ENCODE measurements at places on chromosomes 7 and 10.

DNA sequence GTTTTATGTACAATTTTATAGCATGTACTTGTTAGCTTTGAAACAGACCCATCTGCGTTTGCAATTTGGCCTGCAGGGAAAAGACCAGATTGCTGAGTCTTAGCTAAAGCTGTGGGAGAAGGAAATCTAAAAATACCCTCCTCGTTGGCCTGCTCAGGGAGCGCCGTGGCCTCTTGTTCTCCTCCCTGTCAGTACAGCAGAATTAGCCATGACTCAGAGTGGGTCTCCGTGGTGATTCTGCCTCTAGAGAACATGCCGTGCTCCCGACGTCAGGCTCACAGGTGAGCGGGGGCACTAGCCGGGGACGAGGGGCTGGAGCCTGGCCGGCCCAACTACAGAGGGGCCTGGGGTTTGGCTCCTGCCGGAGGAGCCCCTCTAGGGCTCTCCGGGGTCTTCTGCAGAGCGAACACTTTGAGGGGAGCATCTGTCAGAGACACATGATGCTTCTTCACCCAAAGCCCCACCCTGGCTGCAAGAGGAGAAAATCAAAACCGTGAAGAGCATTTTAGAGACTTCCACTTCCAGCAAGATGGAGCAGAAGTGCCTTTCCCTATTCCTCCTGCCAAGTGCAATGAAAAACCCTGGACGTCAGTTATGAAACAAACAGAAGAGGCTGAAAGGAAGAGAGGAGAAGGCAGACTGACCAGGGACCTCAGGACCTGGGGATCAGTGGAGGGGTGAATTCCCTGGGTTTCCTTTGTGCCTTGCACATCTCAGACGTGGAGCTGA is 98.9 kb downstream of the LHPP start:
- no peak for DNase-seq

- no peak for DNase-seq
These were observed 570 bp downstream of the BMS1 start for GRCh38 chr10:42783181-42783549.

DNA sequence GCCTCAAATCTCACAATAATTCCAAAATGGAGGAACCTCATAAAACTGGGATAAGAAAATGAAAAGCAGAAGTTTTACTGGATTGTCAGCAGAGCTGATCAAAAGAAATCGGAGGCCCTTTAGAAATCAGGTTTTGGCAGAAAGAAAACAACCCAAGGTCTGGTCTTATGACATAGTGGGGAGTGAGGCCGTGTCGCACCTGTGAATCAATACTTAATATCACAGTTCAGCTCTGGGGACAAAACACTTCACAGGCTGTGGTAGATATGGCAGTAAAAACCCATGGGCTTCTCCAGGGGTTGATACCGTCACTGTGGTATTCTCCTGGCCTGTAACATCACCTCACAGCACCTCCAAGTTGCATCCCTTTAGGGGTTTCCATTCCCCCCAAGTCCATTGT is 6.5 kb upstream of the MALSU1 start:
- no peak for DNase-seq

DNA sequence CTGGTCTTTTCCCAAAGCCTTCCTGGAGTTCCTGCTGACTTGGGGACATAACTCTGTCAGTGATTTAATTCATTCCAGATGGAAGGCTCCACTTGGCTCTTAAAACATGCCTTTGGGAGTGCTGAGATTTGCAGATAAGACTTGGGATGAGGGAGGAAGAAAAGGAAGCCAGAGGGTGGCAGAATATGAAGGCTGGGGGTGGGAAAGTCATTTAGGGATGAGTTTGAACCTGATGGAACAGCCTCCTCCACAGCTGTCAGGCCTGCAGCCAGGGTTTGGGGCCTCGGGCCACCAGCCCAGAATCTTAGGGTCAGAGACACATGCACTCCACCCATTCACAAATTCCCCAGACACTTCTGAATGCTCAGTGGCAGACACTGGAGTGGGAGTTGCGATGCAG is 28.4 kb upstream of the EIF5AL1 start:
- no peak for DNase-seq

- DNase-seq, result no peak
These were observed 50.7 kb upstream of the ITGB8 start for GRCh38 chr7:20279979-20280378.

- DNase-seq, result no peak
These were observed 283.1 kb upstream of the NRP1 start for GRCh38 chr10:33617381-33618080.

DNA sequence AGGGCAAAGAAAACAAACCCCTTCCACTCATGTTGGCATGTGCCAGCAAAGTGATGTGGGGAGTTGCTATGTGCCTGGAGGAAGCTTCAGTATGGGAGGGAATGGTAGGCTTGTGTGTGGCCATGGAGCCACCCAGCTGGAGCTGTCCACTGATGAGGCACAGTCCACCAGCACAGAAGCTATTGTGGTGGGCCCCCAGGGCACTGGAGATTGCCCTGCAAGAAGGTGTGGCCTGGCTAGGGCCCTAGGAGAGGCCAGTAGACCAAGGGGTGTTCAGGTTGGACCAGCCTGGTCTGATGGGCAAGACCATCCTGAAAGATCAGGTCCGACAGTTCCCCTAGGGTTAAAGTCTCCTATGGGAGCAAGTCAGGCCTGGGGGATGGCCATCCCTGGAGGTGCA is 22.1 kb upstream of the KEL start:
- DNase-seq, result no peak

GRCh38 chr7:91636129-91636724 is 244.3 kb downstream of the MTERF1 start:
- no peak for DNase-seq

DNA sequence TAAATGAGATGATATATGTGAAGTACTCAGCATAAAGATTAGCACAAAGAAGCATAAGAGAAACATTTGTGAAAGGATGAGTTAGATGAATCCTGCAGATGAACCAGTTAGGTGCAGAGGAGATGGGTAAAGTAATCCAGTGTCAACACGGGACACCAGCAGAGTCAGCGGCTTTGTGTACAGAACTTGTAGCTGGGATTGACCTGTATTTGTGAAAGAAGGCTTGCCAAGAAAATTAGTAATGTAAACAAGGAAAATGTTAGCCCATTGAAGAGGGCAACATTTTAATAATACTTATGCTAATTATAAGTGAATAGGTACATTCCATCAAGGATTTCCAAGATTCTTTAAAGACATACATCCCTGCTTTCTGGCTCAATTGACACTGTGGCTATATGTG is 255.7 kb downstream of the PTEN start:
- no peak for DNase-seq

DNA sequence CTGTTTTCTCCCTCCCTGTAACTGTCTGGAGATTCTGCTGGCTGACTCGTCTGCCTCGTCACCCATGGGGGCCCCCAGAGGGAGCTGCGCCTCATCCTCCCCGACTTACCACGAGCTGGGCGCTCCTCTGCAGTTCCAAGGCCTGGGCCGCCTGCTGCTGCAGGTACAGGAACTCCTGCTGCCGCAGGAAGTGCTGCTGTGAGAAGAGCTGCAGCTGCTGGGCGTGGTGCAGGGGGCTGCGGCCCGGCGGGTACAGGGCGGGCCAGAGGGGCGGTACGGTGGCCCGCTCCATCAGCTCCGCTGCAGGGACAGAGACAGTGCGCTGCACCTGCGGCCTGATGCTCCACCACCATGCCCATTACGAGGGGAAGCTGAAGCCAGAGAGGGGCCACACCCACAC is 47.7 kb downstream of the TNRC18 start:
- DNase-seq, result no peak

- no peak for DNase-seq
These were observed 39.5 kb upstream of the FOXK1 start for GRCh38 chr7:4642468-4643203.
